Calu3 (cell line): ENCODE measurements at places on chromosomes 3 and 15. TPM values are rescaled to one million over a fixed set of nuclear protein-coding genes. Genes with fewer than 3 reads are reported as not detected.

The RPP25 gene
- 14.9 and 19.2 TPM in 2 replicates for total RNA-seq

The TEX55 gene
- not detected in 2 replicates for total RNA-seq

The UNC45A gene
- total RNA-seq = 66.5 and 66.7 TPM in 2 replicates

The CP gene
- 4.0 and 5.4 TPM in 2 replicates for total RNA-seq

The PLA2G4F gene
- total RNA-seq = 0.87 and 2.0 TPM in 2 replicates

The SKOR1 gene
- 0.17 and 0.27 TPM in 2 replicates for total RNA-seq

The TNFSF10 gene
- total RNA-seq = 41.4 and 58.7 TPM in 2 replicates

The KIF15 gene
- total RNA-seq = 17.0 and 18.4 TPM in 2 replicates

The ROBO2 gene
- total RNA-seq = not detected in 2 replicates

The RTP4 gene
- 12.3 and 21.8 TPM in 2 replicates for total RNA-seq

The SCAANT1 gene
- total RNA-seq = not detected in 2 replicates

The ANKUB1 gene
- not detected in 2 replicates for total RNA-seq

The MUC20 gene
- total RNA-seq = 83.1 and 128 TPM in 2 replicates

The C15orf40 gene
- total RNA-seq = 34.0 and 40.7 TPM in 2 replicates

The MUC4 gene
- total RNA-seq = 3.6 and 4.6 TPM in 2 replicates

The PARP9 gene
- 71.2 and 128 TPM in 2 replicates for total RNA-seq

The CLDN16 gene
- total RNA-seq = 2.9 and 4.8 TPM in 2 replicates

The SPSB4 gene
- total RNA-seq = not detected in 2 replicates

The SLC15A2 gene
- 4.6 and 10.7 TPM in 2 replicates for total RNA-seq

The CHRFAM7A gene
- 1.4 TPM in 1 of 2 replicates, not detected in the other for total RNA-seq

The FBXO40 gene
- total RNA-seq = not detected in 2 replicates

The EXD1 gene
- not detected in 2 replicates for total RNA-seq

The LARP6 gene
- 30.4 and 30.8 TPM in 2 replicates for total RNA-seq

The ENTPD3 gene
- total RNA-seq = 3.0 and 4.0 TPM in 2 replicates

The BUB1B gene
- total RNA-seq = 39.0 and 41.8 TPM in 2 replicates

The SEMA3G gene
- total RNA-seq = 0.12 and 0.33 TPM in 2 replicates

The ADGRG7 gene
- total RNA-seq = 1.2 and 1.4 TPM in 2 replicates

The SPESP1 gene
- not detected in 2 replicates for total RNA-seq

The C3orf85 gene
- not detected in 2 replicates for total RNA-seq

The CPEB1 gene
- 5.3 and 7.6 TPM in 2 replicates for total RNA-seq

The APOD gene
- 0.34 TPM in 1 of 2 replicates, not detected in the other for total RNA-seq

The KCNAB1 gene
- 0.51 and 1.6 TPM in 2 replicates for total RNA-seq

The DGKG gene
- 5.7 and 7.2 TPM in 2 replicates for total RNA-seq

The NAALADL2 gene
- total RNA-seq = 36.7 and 36.9 TPM in 2 replicates

The FILIP1L gene
- total RNA-seq = 2.4 and 5.2 TPM in 2 replicates

The RLBP1 gene
- not detected in 2 replicates for total RNA-seq

The ZNF660 gene
- total RNA-seq = 0.95 and 1.4 TPM in 2 replicates

The PCLAF gene
- total RNA-seq = 53.0 and 55.8 TPM in 2 replicates

The RBMS3 gene
- total RNA-seq = 1.3 TPM in 2 replicates

The GOLGA8J gene
- total RNA-seq = not detected in 2 replicates

The COL6A5 gene
- total RNA-seq = not detected in 2 replicates

The LDHAL6B gene
- total RNA-seq = not detected in 2 replicates

The KLF15 gene
- 8.2 and 10.6 TPM in 2 replicates for total RNA-seq

The SPTSSB gene
- 3.0 and 8.1 TPM in 2 replicates for total RNA-seq

The C3orf33 gene
- 6.6 and 9.5 TPM in 2 replicates for total RNA-seq

The PTPN9 gene
- total RNA-seq = 30.8 and 31.1 TPM in 2 replicates

The THAP10 gene
- total RNA-seq = 11.8 and 13.7 TPM in 2 replicates

The FAM107A gene
- not detected in 2 replicates for total RNA-seq

The FANCD2OS gene
- not detected in 2 replicates for total RNA-seq

The LRRC2 gene
- not detected in 2 replicates for total RNA-seq
